ENCODE measurements at places on chromosomes 5 and 9. TPM values are rescaled to one million over a fixed set of nuclear protein-coding genes. Genes with fewer than 3 reads are reported as not detected.

The ADAMTSL1 gene
- 11.9 TPM for total RNA-seq

The NSG2 gene
- not detected for total RNA-seq

The SPINK6 gene
- not detected for total RNA-seq

The SLC22A5 gene
- total RNA-seq: 11.3 TPM

The CD180 gene
- 0.66 TPM for total RNA-seq

The ANKRD18A gene
- 0.42 TPM for total RNA-seq

The ROR2 gene
- total RNA-seq: 2.1 TPM

The CMYA5 gene
- total RNA-seq: 5.2 TPM

The GRAMD2B gene
- 37.7 TPM for total RNA-seq

The GPR21 gene
- total RNA-seq: 4.4 TPM

The SMIM33 gene
- not detected for total RNA-seq

The KIF20A gene
- not detected for total RNA-seq

The SPDL1 gene
- total RNA-seq: 8.1 TPM

The INSL6 gene
- not detected for total RNA-seq

The ANKRD31 gene
- 0.21 TPM for total RNA-seq

The UBLCP1 gene
- 12.4 TPM for total RNA-seq

The GFRA3 gene
- total RNA-seq: 4.6 TPM

The TMEM171 gene
- not detected for total RNA-seq

The LRRC14B gene
- not detected for total RNA-seq

The KIF4B gene
- total RNA-seq: not detected

The NEUROG1 gene
- not detected for total RNA-seq

The PCDHB6 gene
- total RNA-seq: 3.7 TPM

Measured in tibial nerve (tissue), 4 donors.